Nephron progenitor cell (in vitro differentiated cells): ENCODE measurements at places on chromosomes 7 and 10.

- H3K36me3 ChIP-seq, result peaks cover 55% of the 10 kb centered on the region
- peaks cover 71% of the 10 kb centered on the region for H3K4me1 ChIP-seq
- H3K4me3 ChIP-seq, result no peak overlapping the region
- peaks cover 2% of the 10 kb centered on the region for H3K27me3 ChIP-seq
- peak overlapping the region; percentile 89 for H3K27ac ChIP-seq
Observed at GRCh38 chr10:125068406-125068805, 92.0 kb downstream of the CTBP2 start.

GRCh38 chr7:115060095-115060870 is 138.4 kb downstream of the MDFIC start:
- no peaks in the 10 kb centered on the region for H3K36me3 ChIP-seq
- H3K4me3 ChIP-seq, result no peak overlapping the region
- DNase-seq, result no peak
- no peaks in the 10 kb centered on the region for H3K27me3 ChIP-seq
- H3K4me1 ChIP-seq, result no peaks in the 10 kb centered on the region
- H3K27ac ChIP-seq, result no peak overlapping the region

DNA sequence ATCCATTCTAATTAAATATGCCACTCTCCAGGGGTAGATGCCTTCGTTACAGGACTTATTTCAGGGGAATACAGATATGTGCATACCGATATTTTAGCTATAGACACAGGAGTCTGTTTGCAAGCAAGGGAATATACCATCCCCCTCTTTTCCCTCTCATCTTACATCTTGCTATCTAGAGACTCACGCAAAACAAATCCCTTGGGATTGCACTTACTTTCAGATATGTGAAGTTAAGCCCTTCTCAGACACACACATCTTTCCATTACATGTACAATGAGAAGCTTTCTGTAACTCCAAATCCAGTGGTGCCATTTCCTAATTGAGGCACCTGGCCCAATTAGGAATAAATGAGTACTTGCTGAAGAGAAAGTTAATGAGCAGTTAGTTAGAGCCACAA is 250.4 kb upstream of the FZD8 start:
- no peak overlapping the region for H3K4me3 ChIP-seq
- H3K27ac ChIP-seq, result no peak overlapping the region
- no peaks in the 10 kb centered on the region for H3K27me3 ChIP-seq
- H3K36me3 ChIP-seq, result peaks cover 21% of the 10 kb centered on the region
- H3K4me1 ChIP-seq, result peaks cover 52% of the 10 kb centered on the region

DNA sequence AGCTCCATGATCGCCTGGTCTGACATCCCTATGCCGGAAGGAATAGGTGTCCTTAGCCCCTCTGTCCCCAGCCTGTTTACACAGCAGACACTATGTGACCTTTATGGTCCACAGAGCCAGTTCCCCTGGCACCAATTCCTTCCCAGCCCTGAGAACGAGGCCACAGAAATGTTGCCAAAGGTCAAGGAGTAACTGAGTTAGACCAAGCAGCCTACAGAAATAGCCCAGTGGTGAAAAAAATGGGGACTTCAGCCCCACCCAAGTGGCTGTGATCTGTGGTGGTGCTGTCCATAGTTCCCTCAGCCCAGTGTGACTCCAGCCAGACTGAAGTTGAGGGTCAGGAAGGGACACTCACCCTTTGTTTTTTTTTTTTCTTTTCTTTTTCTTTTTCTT is 2.5 kb downstream of the PGAM2 start:
- H3K4me1 ChIP-seq, result peaks cover 48% of the 10 kb centered on the region
- no peaks in the 10 kb centered on the region for H3K27me3 ChIP-seq
- no peak overlapping the region for H3K4me3 ChIP-seq
- no peak for DNase-seq

DNA sequence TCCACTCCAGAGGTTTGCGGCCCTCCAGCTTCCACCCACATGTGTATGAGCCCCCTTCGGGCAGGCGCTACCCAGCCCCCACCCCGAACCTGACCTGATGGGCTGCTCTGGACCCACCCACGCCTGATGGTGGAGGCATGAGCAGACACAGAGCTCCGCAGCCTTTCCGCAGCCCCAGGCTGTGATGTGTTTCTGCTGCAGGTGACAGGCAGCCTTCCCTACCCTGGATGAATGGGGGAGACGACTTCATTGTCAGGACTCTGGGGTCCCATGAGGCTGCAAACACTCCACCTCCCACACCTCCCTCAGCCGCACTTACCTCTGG is 61.2 kb downstream of the OAT start:
- H3K36me3 ChIP-seq, result no peaks in the 10 kb centered on the region
- no peak overlapping the region for H3K4me3 ChIP-seq
- peaks cover 41% of the 10 kb centered on the region for H3K4me1 ChIP-seq

GRCh38 chr7:7438851-7439250 is 96.8 kb downstream of the COL28A1 start:
- H3K27ac ChIP-seq, result no peak overlapping the region
- no peak for DNase-seq
- H3K4me3 ChIP-seq, result no peak overlapping the region
- H3K27me3 ChIP-seq, result peaks cover 8% of the 10 kb centered on the region
